ENCODE measurements at places on chromosomes 5 and 9.

GRCh38 chr5:6427694-6428093 is 21.0 kb upstream of the UBE2QL1 start:
- no peak for DNase-seq

DNA sequence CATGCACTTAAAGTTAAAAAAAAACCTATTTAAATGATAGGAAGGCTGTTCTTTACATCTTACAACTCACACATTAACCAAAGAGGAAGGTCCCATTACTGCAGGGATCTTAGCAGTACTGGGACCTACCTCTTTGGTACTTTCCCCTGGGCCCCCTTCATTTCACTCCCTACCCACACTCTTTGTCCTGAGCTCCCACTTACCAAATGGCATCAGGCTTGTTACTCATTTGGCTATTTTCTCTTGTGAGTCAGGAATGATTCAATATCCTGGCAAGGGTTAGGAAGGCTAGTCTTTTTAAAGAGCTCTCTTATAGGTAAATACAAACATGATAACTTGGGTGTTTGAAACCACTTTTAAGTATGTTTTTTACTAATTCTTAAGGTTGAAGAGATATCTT is 117.4 kb upstream of the ELL2 start:
- no peak for DNase-seq

- no peak for DNase-seq
Measured at GRCh38 chr5:158139161-158139560, 280.2 kb upstream of the CLINT1 start.

DNA sequence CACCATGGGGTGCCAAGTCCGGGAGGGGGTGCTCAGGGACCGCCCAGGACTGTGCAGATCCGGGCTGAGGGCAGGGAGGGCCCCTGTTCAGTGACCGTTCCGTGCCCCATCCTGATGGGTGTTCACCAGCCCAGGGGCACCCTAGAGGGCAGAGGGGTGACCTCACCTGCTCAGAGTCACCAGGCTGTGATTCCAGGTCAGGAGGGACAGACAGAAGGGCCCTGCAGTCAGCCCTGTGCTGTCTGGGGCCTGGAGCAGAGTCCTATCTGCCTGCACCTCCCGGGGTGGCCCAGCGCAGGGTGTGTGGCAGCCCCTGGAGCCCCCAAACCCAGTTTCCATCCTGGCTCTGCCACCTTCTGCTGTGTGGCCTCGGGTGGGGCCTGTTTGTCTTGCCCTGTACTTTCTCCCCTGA is 241.9 kb downstream of the PBX3 start:
- no peak for DNase-seq

- no peak for DNase-seq
Measured at GRCh38 chr9:121556082-121556481, 56.4 kb upstream of the GGTA1 start.

DNA sequence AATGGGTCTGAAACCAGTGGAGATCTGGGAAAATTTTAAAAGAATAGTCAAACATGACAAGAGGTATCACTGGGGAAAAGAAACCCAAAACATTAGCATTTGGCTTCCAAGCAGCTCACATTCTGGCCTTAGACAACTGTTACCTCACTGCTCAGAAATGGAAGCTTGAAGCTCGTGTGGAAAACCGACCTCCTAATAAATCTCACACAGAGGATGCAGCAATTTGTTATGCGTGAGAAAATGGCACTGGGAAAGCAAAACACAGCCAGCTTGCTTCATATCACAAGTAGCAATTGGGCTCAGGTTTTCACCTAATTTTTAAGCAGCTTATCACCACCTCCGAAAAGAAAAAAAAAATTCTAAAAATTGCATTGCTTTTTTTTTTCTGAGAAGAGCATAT is 103.3 kb upstream of the TAS2R1 start:
- no peak for DNase-seq

DNA sequence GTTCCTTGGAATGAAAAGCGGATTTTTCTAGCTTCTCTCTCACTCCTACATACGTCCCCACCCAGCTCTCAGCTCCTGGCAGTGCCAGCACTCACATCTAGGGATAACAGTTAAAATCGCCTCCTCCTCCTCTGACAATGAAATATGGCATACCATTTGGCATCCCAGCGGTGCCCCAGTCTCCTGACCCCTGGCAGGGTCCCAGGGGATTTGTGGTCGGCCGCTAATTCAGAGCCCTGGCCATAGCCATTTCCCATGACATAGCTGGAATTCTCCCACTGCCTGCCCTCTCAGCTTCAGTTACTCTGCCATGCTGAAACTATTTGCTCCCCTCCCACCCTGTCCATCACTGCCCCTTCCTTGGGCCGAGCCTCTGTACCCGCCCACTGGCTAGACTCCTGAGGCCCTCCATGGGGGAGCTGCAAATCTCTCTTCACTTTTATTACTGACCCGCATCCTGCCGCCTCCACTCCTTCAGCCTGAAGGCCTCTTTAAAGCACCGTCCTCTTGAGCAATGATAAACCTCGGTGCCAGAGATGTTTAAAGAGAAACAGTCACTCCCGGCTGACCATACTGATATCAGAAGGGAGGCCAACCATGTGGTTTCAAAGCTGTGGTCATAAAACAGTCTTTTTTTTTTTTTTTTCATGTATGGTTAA is 139.8 kb downstream of the SLIT3 start:
- no peak for DNase-seq

- DNase-seq: no peak
Measured at GRCh38 chr5:57298985-57299491, 125.2 kb downstream of the GPBP1 start.

GRCh38 chr9:123081824-123082223 is 48.4 kb downstream of the GPR21 start:
- peak; percentile 19 for DNase-seq

- DNase-seq: peak; percentile 40
Measured at GRCh38 chr5:91313757-91314673, 69.1 kb downstream of the ARRDC3 start.

GRCh38 chr5:123344816-123345426 is 78.3 kb downstream of the CEP120 start:
- DNase-seq: no peak

- DNase-seq: no peak
Measured at GRCh38 chr9:32503008-32503407, 23.0 kb downstream of the RIGI start.

GRCh38 chr5:56951126-56951945 is 587 bp downstream of the MIER3 start:
- no peak for DNase-seq

DNA sequence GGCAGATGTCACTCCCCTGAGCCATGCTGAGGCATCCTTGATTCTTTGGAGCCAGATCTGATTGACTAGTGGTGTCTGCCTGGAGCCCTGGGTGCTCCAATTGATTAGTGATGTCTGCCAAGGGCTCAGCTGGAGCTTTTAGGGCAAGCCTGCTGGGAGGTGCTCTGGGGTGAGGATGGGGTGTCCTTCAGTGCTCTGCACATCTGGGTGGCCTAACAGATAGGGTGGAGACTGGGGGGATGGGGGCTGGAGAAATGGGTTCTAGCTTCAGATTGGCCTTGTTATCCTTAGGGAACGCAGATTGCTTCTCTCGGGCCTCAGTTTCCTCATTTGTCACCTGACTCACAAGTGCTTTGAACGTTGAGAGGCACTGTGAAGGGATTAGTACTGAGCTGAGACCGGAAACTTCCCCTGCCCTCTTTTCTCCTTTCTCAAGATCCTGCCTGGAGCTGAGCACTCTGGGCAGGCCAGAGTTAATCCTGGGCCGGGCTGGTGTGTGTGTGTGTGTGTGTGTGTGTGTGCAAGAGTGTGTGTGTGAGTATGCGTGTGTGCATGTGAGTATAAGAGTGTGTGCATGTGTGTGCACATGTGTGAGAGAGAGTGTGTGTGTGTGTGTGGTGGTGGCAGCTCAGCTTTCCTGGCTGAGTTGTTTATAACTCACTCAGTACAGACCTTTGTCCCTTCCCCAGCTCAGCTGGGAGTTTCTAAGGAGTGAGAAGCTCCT is 5.6 kb upstream of the IER5L start:
- no peak for DNase-seq

GRCh38 chr9:83699615-83700014 is 8.1 kb downstream of the UBQLN1 start:
- DNase-seq: no peak

GRCh38 chr5:163269624-163270023 is 167.8 kb upstream of the CCNG1 start:
- DNase-seq: no peak

DNA sequence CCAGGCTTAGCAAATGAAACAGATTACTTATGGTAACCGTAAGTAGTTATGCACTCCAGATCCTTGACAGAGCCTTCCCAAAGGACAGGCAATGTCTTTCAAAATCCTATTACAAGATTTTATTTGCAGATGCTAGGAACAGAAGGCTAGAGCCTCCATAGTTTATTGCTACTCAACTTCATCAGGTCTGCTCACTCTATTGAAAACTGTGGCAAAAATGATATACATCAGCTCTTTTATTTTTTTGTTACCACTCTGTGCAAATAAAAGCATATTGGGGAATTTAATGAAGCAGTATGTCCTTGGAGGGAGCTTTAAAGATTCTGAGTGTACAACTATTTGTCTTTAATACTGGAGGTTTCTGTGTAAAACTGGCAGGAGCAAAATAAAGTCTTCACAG is 46.5 kb downstream of the SLC44A1 start:
- DNase-seq: no peak

DNA sequence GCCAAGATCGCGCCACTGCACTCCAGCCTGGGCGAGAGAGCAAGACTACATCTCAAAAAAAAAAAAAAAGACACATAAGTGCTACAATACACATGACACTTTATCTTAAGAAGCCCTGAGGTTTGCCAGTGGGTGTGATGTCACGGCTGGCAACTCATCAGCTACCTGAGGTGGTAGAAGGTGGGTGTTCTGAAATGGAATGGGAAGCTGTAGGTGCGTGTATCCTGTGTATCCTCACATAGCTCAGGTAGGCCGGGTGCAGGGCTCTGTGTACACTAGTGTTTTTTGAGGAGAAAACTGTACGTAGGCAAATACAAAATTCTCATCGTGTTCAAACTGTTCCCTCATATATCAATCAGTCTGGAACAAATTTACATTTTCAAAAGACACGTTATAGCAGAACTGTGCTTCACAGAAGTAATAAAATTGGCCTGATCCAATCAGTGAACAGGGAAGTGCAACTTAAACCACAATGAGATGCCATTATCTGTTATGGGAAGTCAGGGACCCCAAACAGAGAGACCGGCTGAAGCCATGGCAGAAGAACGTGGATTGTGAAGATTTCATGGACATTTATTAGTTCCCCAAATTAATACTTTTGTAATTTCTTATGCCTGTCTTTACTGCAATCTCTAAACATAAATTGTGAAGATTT is 10.4 kb downstream of the BICD2 start:
- no peak for DNase-seq

DNA sequence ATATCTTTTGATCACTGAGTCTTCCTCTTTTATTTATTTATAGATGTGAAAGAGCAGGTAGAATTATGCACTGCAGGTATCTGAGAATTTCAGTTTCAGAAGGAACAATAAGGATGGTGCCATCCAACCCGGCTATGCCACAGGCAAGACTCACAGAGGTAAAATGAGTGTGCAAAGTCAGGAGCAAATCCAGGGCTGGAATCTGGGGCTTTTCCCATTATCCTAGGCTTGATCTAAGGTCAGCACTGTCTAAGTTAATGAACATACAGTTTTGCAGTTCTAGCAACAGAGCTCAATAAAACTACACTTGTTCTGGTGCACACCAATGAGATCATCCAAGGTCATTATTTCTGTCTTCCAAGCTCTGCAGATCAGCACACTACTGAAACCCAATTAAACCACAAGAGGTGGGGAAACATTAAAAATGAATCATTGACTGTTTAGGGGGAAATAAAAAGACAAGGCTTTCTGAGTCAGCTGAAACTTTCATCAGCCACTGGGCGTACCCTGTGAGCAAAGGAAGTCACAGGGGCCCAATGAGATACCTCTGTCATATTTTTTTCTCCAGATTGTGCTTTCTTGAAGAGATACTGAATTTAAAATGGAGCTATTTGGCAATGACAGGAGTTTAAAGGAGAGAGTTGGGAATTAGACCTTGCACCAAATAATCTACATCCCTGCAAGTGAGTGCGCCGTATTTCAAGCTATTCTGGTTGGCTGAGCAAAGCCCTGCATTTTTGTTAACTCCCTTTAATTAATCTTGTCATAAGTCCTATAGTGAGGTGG is 662.2 kb upstream of the ZNF608 start:
- no peak for DNase-seq

DNA sequence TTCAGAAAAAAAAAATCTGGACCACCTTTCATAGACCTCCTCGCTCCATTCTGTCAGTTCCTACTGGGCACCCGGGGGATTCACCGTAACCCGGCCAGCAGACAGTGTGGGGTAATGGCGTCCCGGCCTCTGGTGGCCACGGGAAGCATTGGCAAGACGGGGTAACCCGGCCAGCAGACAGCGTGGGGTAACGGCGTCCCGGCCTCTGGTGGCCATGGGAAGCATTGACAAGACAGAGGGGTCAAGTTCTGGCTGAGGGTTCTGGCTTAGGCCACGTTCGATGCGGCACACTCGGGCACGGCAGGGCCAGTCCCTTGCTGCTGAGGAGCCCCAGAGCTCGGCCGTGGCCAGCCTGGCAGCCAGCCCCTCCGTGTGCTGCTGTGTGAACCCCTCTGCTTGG is 116.2 kb upstream of the RAPGEF1 start:
- no peak for DNase-seq

GRCh38 chr5:77852068-77852513 is 76.0 kb upstream of the TBCA start:
- DNase-seq: no peak

DNA sequence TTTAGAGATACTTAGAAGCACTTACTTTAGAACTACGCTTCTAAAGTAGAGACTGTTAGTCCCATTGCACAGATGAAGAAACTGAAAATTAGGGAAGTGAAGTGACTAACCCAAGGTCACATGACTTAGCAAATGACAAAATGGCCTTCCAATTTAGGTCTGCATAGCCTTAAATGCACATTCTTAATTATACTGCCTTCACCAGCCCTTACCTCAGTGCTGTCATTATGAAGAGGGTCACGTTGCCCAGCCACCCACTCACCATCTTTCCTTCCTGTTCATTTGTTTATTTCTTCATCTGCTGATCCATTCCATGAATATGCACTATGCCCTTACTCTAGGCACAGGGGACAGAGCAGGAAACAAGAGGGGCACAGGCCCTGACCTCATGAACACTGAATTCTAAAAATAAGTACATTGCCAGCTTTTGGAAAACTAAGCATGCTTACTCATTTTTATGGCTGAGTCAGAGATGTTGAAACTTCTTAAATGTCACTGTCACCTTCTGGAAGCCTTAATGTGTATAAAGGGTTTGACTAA is 8.6 kb downstream of the HAVCR2 start:
- DNase-seq: no peak

GRCh38 chr5:111942201-111942600 is 185.2 kb upstream of the NREP start:
- DNase-seq: no peak

GRCh38 chr5:150473673-150474358 is 24.3 kb upstream of the RPS14 start:
- no peak for DNase-seq

GRCh38 chr9:128733256-128733655 is 9.3 kb upstream of the ZDHHC12 start:
- DNase-seq: no peak

DNA sequence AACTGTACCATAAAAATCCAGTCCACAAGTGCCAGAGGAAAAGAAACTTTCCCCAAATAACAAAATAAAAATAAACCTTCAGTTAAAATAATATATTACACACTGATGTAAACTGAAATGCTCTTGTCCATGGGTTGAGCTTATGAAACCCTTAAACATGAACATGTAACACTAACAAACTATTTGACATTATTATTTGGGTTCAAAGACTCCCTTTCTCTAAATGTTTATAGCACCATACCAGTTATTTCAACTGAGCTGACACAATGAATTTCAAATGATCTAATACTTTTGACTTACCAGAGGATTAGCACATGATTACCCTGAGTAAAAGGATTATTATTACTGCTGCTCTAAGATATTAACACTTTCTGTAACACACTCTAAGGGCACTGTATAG is 251.1 kb downstream of the BNC2 start:
- DNase-seq: no peak
